CD8-positive, alpha-beta memory T cell (primary cell): ENCODE measurements at places on chromosomes 7 and 10.

- no peak for DNase-seq
Measured at GRCh38 chr10:5525561-5526341, 990 bp downstream of the CALML3 start.

- DNase-seq: no peak
Measured at GRCh38 chr10:7193369-7193768, 217.5 kb downstream of the SFMBT2 start.

DNA sequence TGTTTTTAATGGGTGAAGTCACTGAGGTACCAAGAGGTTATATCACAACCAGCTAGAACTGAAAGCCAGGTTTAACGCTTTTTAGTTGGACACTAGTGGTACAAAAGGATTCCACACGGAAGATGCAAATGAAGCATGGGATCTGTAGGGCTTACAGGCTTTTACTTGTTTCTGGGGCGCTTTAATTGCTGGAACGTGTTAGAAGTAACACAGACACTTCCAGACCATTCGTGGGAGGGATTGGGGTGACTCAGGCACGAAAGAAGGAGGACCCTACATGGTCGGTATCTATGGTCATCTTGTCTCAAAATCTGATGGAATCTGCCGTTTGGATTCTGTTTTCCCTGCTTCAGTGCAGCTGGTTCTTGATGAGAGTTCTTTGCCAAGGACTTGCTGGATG lies 1.0 kb downstream of the YKT6 start:
- DNase-seq: no peak

DNA sequence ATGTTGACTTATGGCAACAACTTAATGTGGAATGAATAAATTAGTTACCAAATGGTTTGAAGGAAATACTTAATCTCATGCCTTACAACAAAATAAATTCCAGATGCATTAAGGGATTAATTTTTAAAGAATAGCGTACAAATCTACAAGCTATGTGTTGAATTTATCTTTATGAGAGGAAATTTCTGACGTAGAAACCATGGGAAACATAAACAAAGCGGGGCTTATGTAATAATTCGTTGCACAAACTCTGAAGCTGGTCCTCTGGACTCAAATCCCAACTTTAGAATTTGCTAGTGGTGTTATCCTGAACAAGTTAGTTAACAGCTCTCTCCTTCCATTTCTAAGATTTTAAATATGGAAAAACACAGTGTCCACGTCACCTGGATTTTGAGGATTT lies 137.4 kb upstream of the CALCR start:
- no peak for DNase-seq

GRCh38 chr10:34337917-34338316 lies 477.2 kb downstream of the PARD3 start:
- no peak for DNase-seq

GRCh38 chr7:135091717-135092116 lies 56.2 kb upstream of the TMEM140 start:
- no peak for DNase-seq

- DNase-seq: no peak
Measured at GRCh38 chr10:5416981-5417380, 4.6 kb downstream of the NET1 start.

GRCh38 chr10:10528563-10528910 lies 489.1 kb upstream of the CELF2 start:
- no peak for DNase-seq

GRCh38 chr10:131172433-131172832 lies 139.1 kb downstream of the TCERG1L start:
- no peak for DNase-seq

- DNase-seq: no peak
Measured at GRCh38 chr7:129047761-129048160, 7.2 kb downstream of the TNPO3 start.

DNA sequence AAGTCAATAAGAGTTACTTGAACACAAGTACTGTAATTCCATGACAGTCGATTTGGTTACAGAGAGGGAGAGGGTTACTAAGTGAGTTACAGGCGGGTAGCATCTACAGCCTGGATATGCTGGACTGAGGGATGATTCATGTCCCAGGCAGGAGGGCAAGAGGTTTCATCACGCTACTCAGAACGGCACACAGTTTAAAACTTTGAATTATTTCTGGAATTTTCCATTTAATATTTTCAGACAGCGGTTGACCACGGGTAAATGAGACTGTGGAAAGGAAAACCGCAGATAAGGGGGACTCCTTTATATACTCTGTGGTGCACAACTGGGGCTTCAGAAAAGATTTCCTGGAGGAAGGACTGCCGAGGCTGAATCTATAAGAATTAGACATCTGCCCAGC lies 25.7 kb upstream of the LRRC4 start:
- DNase-seq: no peak

DNA sequence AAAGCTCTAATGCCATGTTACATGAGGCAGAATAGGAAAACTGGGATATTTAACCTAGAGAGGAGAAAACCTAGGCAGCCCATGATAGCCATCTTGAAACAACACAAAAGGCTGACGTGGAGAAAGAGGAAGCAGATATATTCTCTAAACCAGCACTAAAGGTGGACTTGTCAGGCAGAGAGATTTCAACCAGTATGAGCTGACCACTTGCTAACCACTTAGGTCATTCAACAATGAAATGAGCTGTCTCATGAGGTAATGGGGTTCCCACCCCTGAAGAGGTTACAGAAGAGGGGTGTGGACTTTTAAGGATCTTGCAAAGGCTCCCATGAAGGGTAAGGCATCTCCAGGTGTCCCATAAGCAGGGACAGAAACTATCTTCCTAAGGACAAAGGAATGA lies 26.8 kb upstream of the EGR2 start:
- DNase-seq: no peak

DNA sequence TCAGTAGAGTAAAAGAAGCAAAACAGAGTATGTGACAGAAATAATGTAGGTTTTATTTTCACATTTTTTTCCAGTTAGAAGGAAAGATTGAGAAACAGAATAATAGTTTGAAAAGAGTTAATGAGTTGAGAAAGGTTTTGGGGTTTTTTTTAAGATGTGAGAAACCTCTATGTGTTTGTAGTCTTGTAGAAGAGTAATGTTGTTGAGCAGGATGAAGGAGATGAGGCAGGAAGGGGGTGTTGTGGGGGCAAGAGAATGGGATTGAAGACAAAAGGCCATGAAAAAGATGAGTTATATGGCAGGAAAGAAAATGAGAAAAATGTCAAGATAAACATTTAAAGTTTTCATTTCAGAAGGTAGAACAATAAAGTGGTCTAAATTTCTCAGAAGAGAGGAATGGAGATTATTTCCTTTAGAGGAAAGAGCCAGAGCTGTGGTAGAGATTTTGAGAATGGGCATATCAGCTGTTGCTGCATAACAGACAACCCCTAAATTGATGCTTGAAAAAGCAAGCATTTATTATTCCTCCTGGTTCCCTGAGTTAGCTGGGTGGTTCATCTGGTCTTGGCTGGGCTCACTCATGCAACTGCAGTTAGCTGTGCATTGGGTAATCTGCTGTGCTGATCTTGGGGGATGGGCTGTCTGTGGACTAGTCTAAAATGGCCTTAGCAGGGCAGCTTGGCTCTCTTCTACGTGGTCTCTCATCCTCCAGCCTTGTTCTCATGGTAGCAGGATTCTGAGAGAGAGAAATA lies 27.1 kb downstream of the PCGF5 start:
- peak; percentile 24 for DNase-seq

GRCh38 chr7:2312267-2312929 lies 1.8 kb downstream of the SNX8 start:
- no peak for DNase-seq

GRCh38 chr10:128487517-128487916 lies 361.3 kb upstream of the MKI67 start:
- DNase-seq: no peak

- no peak for DNase-seq
Measured at GRCh38 chr7:128194533-128195282, 46.4 kb upstream of the LEP start.

GRCh38 chr7:151087245-151088018 lies 1.2 kb downstream of the AGAP3 start:
- DNase-seq: peak; percentile 28

DNA sequence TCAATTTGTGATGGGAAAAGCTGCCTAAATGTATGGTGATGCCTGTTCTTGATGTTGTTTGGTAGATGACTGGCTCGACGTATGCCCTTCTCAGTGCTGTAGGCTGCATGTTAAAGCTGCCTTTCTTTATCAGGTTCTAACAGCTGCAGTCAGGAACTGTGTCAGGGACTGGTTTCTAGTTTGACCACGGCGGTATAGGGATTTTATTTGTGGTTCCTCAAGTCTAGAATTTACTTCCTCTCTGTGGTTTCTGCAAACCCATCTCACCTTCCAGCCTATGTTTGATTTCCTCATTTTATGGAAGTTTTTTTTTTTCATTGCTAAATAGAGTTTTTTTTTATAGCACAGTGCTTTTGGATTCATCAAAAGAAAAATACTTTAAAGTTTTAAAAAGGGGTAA lies 26.5 kb downstream of the LMTK2 start:
- DNase-seq: peak; percentile 37

GRCh38 chr10:68752711-68753350 lies 31.8 kb downstream of the CCAR1 start:
- DNase-seq: no peak

DNA sequence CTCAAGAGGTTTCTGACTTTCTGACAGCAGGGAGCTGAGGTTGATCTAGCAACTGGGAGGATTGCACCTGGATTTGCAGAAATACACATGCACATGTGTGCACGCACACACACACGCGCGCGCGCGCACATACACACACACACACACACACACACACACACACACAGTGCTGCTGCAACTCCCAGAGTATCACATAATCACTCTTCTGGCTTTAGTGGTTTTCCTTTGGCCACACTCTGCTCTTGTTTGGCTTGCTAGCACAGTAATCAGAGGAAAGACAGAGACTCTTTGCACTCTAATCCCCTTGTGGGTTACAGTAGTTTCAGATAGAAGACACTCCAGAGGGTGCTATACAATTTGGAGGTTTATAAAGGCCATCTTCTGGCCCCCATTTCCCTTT lies 705.0 kb downstream of the AUTS2 start:
- no peak for DNase-seq

GRCh38 chr7:148210804-148211325 lies 379.7 kb upstream of the C7orf33 start:
- DNase-seq: no peak

DNA sequence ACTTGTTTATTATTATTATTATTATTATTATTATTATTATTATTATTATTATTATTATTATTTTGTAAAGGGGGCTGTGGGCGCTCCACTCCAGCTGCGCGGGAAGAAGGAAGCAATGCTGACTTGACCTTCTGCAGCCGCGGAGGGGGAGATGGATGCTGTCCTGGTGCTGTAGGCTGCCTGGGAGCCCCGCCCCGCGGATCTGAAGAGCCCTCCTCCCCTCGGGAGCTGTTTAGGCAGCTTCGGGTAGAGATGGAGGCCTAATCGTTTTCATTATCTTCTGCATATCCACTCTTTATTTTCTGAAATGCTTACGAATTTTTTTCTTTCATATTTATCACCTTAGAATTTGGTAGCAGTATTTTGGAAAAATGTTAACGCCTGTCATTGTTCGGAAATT lies 101.2 kb upstream of the KLF6 start:
- DNase-seq: no peak

- no peak for DNase-seq
Measured at GRCh38 chr7:92964141-92964540, 127.8 kb upstream of the CDK6 start.

DNA sequence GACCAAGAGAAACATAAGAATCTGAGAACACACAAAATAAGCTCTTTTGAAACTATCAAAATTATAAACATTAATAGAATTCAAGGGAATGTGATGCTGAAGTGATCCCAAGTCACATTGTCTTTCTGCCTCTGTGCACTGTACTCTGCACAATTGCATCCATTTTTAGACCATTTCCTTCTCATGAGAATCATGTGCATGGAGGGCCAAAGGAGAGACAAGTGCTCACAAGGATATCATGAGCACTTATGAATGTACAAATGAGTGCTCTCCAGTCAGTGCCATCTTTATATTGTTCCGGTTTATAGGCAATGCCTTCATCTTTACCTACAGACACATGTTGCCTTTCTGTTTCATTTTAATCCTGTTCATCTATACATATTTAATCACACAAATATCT lies 36.9 kb downstream of the MET start:
- DNase-seq: no peak

GRCh38 chr7:12540850-12541249 lies 29.7 kb upstream of the SCIN start:
- DNase-seq: no peak

DNA sequence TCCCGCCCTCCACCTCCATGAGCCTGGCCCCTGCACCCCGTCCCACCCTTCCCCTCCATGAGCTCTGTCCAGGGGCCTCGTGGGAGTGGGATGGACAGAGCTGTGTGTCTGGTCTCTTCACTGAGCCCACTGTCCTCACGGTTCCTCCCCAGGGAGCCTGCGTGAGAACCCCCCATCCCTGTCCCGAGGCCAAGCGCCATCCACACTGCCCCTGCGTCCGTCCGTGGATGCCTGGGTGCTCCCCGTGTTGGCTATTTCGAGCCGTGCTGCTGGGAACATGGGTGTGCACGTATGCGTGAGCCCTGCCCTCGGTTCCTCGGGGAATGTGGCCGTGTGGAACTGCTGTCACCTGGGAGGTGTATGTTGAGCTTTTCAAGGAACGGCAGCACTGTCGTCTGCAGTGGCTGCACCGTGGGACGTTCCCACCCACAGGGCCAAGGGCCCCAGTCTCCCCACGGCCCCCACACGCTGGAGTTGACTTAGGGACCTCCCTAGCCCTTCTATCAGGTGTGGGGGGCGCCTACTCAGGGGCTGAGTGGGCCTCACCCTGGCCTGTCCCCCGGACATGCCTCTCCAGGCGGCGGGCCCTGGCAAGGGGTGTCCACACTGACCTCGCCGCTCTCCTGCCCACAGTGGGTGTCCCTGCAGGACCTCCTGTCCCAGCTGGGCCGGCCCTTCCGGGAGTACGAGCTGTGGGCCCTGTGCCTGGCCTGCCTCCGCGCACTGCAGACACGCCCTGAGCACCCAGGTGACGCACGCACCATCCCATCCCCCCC lies 28.1 kb downstream of the KNDC1 start:
- no peak for DNase-seq

DNA sequence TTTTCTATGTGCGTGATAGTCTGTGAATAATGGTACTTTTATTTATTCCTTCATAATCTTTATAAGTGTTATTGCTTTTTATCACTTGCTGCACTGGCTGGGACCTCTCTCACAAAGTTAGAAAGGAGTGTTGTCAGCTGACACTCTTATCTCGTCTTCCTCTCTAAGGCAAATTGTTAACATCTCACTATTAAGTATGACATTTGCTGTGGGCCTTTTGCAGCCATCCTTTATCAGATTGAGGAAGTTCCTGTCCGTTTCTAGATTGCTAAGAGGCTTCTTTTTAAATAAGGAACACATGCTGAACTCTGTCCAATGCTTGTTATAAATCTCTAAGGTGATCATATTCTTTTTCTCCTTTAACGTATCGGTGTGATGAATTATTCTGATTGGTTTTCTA lies 27.4 kb upstream of the DIP2C start:
- DNase-seq: no peak

GRCh38 chr10:22479419-22479818 lies 134.1 kb downstream of the SPAG6 start:
- DNase-seq: no peak
